Uterine smooth muscle cell (primary cell): ENCODE measurements at places on chromosomes 3 and 15. TPM values are rescaled to one million over a fixed set of nuclear protein-coding genes. Genes with fewer than 3 reads are reported as not detected.

The MYZAP gene
- 1.2 and 1.6 TPM in 2 replicates for total RNA-seq

The PPP1R14D gene
- total RNA-seq: not detected in 2 replicates

The SORD gene
- 12.2 and 12.4 TPM in 2 replicates for total RNA-seq

The SEC22A gene
- 48.9 and 72.2 TPM in 2 replicates for total RNA-seq

The TMEM158 gene
- 277 and 375 TPM in 2 replicates for total RNA-seq

The HRH1 gene
- total RNA-seq: 6.6 and 11.4 TPM in 2 replicates

The ARHGAP31 gene
- total RNA-seq: 5.1 and 5.8 TPM in 2 replicates

The TIMMDC1 gene
- 50.4 and 51.6 TPM in 2 replicates for total RNA-seq

The RASGRF1 gene
- under 0.01 and 0.37 TPM in 2 replicates for total RNA-seq

The NR2E3 gene
- 0.22 and 0.25 TPM in 2 replicates for total RNA-seq

The GPR156 gene
- 0.37 and 0.55 TPM in 2 replicates for total RNA-seq

The ACSBG1 gene
- under 0.01 and 0.25 TPM in 2 replicates for total RNA-seq

The WDR72 gene
- total RNA-seq: not detected in 2 replicates

The CYP19A1 gene
- 0.12 and 0.55 TPM in 2 replicates for total RNA-seq

The PP2D1 gene
- not detected in 2 replicates for total RNA-seq

The CEMIP gene
- 5.0 and 14.6 TPM in 2 replicates for total RNA-seq

The GCSAM gene
- total RNA-seq: not detected in 2 replicates

The TMEM115 gene
- total RNA-seq: 38.7 and 44.0 TPM in 2 replicates

The ARHGEF26 gene
- 2.1 and 2.2 TPM in 2 replicates for total RNA-seq

The ARNT2 gene
- total RNA-seq: 1.4 and 3.7 TPM in 2 replicates

The FHIT gene
- 2.0 and 2.1 TPM in 2 replicates for total RNA-seq

The POPDC2 gene
- 0.50 and 6.3 TPM in 2 replicates for total RNA-seq

The ZNF660 gene
- total RNA-seq: 0.55 and 1.7 TPM in 2 replicates

The CPNE9 gene
- not detected in 2 replicates for total RNA-seq

The BAHD1 gene
- 7.3 and 8.5 TPM in 2 replicates for total RNA-seq

The GMNC gene
- total RNA-seq: 0.11 and 0.25 TPM in 2 replicates

The TRIM42 gene
- not detected in 2 replicates for total RNA-seq

The RLBP1 gene
- not detected in 2 replicates for total RNA-seq

The ATP11B gene
- total RNA-seq: 74.8 and 86.2 TPM in 2 replicates

The DPPA2 gene
- not detected in 2 replicates for total RNA-seq

The MOBP gene
- total RNA-seq: under 0.01 TPM in 2 replicates

The CSTA gene
- total RNA-seq: 0.11 and 1.1 TPM in 2 replicates

The CCDC9B gene
- total RNA-seq: 32.9 and 46.2 TPM in 2 replicates

The CAMK2N2 gene
- 0.25 and 0.33 TPM in 2 replicates for total RNA-seq

The TMEM212 gene
- 0.11 TPM in 1 of 2 replicates, not detected in the other for total RNA-seq

The SI gene
- not detected in 2 replicates for total RNA-seq

The INSYN1 gene
- 0.11 and 0.50 TPM in 2 replicates for total RNA-seq

The CYP11A1 gene
- under 0.01 and 0.11 TPM in 2 replicates for total RNA-seq

The PLA2G4E gene
- total RNA-seq: not detected in 2 replicates

The CPLX3 gene
- not detected in 2 replicates for total RNA-seq

The ZNF774 gene
- 1.1 and 2.5 TPM in 2 replicates for total RNA-seq

The AP3B2 gene
- total RNA-seq: 0.22 and 0.75 TPM in 2 replicates

The C2CD4A gene
- 0.12 TPM in 1 of 2 replicates, not detected in the other for total RNA-seq

The CD200 gene
- 0.44 and 2.9 TPM in 2 replicates for total RNA-seq

The NR1I2 gene
- total RNA-seq: 0.12 TPM in 1 of 2 replicates, not detected in the other
